Muscle of leg (tissue), 16 donors: ENCODE measurements at places on chromosomes 5 and 9. TPM values are rescaled to one million over a fixed set of nuclear protein-coding genes. Genes with fewer than 3 reads are reported as not detected.

DNA sequence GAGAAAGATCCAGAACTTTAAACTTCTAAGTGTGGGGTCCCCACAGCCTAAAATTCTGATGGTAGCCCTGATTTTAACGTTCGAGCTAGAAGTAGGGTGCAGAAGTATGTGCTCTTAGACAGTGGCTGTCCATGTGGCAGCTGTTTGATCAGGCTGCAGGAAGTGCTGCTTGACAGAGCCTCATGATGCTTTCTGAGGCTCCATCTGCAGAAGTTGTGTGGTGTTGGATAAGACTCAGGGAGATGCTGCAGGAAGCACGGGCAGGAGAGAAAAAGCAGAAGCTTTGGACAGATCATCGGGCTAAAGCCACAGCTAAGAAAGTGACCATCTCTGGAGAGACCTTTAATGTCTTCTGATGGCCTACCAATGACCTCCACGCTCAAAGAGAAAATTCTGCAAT, 8.1 kb downstream of the MTMR12 start:
- peak; percentile 50 for DNase-seq
- H3K27me3 ChIP-seq: no peaks in the 10 kb centered on the region
- H3K27ac ChIP-seq: no peak overlapping the region
- H3K4me3 ChIP-seq: no peak overlapping the region
- peaks cover 5% of the 10 kb centered on the region for H3K36me3 ChIP-seq
- H3K4me1 ChIP-seq: peaks cover 6% of the 10 kb centered on the region

DNA sequence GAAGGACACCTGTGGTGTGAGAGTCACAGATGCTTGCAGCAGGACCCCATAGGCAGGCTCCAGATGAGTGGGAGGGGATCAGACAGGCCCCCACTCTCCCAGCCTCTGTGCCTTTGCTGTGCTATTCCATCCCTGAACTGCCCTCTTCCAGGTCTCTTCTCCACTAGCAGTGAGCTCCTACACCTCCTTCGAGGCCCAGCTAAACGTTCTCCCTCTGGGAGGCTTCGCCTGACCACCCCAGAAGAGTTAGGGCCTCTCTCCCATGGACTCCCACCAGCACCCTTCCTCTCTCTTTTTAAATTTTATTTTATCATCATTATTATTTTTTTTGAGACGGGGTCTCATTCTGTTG, 35.9 kb upstream of the STRBP start:
- H3K27me3 ChIP-seq: peaks cover 2% of the 10 kb centered on the region
- no peak for DNase-seq
- no peak overlapping the region for H3K4me3 ChIP-seq
- no peak overlapping the region for H3K27ac ChIP-seq
- no peaks in the 10 kb centered on the region for H3K36me3 ChIP-seq

GRCh38 chr5:100643473-100643872, 108.3 kb downstream of the FAM174A start:
- DNase-seq: no peak
- H3K4me1 ChIP-seq: peaks cover 2% of the 10 kb centered on the region
- H3K36me3 ChIP-seq: no peaks in the 10 kb centered on the region
- no peak overlapping the region for H3K4me3 ChIP-seq
- H3K27me3 ChIP-seq: no peaks in the 10 kb centered on the region

CDX1 gene
- 0.27 TPM for total RNA-seq

SPINK6 gene
- total RNA-seq: not detected

- no peak overlapping the region for H3K27ac ChIP-seq
- no peak overlapping the region for H3K4me3 ChIP-seq
- H3K36me3 ChIP-seq: no peaks in the 10 kb centered on the region
- no peaks in the 10 kb centered on the region for H3K27me3 ChIP-seq
- no peaks in the 10 kb centered on the region for H3K4me1 ChIP-seq
These were observed 251.6 kb upstream of the PTGER4 start for GRCh38 chr5:40428126-40428525.

DNA sequence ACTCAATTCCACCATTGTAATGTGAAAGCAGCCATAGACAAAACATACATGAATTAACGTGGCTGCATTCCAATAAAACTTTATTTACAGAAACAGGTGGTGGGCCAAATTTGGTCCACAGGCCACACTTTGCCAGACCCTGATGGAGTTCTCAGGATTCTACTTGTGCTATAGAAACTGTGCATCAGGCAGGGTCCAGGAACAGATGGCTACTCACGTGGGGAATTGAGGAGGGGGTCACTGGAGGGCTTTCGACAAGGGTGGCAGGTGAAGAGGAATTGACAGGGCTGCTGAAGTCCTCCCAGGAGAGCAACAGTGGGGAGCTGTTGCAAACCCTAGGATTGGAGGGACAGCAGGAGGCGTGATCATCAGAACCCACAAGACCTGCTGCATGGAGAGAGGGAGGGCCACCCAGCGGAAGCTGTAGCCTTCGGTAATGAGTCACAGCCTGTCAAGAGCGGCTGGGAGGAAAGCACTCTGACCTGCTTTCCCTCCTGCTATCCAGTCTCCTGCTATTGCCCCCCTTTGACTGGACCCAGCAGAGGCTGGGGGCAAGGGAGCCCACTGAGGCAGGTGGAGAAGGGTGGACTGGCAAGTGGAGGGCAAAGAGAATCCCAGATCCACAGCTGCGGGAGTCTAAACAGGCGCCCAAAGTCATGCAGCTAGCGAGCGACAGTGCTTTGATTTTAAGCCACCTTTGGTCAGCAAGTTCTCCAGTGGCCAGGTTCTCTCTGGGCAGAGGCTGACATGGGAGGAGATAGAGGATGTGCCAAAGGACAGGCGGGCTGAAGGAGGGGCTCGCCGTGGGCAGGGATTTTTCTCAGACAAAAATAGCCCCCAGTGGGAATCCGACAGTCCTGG, 138.3 kb upstream of the SMIM23 start:
- no peak overlapping the region for H3K4me3 ChIP-seq
- peaks cover 10% of the 10 kb centered on the region for H3K27me3 ChIP-seq
- H3K36me3 ChIP-seq: no peaks in the 10 kb centered on the region
- DNase-seq: no peak
- H3K27ac ChIP-seq: no peak overlapping the region
- peaks cover 37% of the 10 kb centered on the region for H3K4me1 ChIP-seq

- peaks cover 8% of the 10 kb centered on the region for H3K4me1 ChIP-seq
- H3K27ac ChIP-seq: no peak overlapping the region
- no peak overlapping the region for H3K4me3 ChIP-seq
- DNase-seq: no peak
- H3K27me3 ChIP-seq: no peaks in the 10 kb centered on the region
- no peaks in the 10 kb centered on the region for H3K36me3 ChIP-seq
These were observed 13.1 kb upstream of the CARD19 start for GRCh38 chr9:93082841-93083411.

GRCh38 chr9:136848393-136849037, 694 bp upstream of the PHPT1 start:
- H3K4me3 ChIP-seq: peak overlapping the region; percentile 74
- DNase-seq: no peak
- H3K4me1 ChIP-seq: peaks cover 60% of the 10 kb centered on the region
- H3K27ac ChIP-seq: peak overlapping the region; percentile 98

- H3K4me3 ChIP-seq: no peak overlapping the region
- H3K27ac ChIP-seq: no peak overlapping the region
- H3K27me3 ChIP-seq: no peaks in the 10 kb centered on the region
- no peak for DNase-seq
- H3K36me3 ChIP-seq: peaks cover 3% of the 10 kb centered on the region
These were observed 17.7 kb downstream of the S1PR3 start for GRCh38 chr9:89008744-89009545.

DNA sequence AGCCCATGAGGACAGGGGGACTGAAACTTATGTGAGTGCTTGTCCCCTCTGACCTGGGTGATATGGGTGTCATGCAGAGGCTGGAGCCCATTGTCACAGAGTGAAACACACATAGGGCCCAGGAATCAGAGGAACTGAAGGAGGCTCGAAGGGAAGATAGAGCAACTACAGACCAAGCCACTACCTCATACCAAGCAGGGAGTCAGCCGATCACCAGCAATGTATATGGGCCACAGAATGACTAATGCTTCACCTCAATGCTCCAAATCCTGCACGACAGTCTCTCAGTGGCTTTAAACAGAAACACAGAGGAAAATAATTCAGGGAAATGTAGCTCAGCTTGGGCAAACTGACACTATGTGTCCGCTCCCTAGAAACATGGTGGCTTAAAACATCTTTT, 8.9 kb upstream of the FBXW11 start:
- no peak overlapping the region for H3K27ac ChIP-seq
- DNase-seq: no peak
- H3K4me3 ChIP-seq: no peak overlapping the region
- no peaks in the 10 kb centered on the region for H3K27me3 ChIP-seq

DNA sequence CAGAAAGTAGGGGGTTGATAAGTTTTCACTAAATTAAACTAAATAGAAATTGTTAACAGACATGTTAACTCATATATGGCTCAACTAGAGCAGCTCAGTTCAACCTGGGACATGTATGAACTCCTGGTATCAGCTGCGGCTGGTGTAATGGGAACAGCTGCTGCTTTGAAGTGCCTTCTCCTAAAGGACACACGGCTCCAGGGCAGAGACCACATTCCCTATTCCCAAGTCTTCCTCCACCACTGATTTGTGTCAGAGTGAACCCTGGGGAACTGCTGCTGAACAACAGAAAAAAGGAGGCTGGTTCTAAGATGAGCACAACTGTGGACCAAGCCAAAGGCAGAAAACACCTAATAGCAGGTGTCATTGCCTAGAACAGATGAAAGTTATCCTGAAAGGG, 71.1 kb downstream of the MAPKAP1 start:
- no peak overlapping the region for H3K27ac ChIP-seq
- H3K4me3 ChIP-seq: no peak overlapping the region
- no peaks in the 10 kb centered on the region for H3K27me3 ChIP-seq
- DNase-seq: peak; percentile 19

DNA sequence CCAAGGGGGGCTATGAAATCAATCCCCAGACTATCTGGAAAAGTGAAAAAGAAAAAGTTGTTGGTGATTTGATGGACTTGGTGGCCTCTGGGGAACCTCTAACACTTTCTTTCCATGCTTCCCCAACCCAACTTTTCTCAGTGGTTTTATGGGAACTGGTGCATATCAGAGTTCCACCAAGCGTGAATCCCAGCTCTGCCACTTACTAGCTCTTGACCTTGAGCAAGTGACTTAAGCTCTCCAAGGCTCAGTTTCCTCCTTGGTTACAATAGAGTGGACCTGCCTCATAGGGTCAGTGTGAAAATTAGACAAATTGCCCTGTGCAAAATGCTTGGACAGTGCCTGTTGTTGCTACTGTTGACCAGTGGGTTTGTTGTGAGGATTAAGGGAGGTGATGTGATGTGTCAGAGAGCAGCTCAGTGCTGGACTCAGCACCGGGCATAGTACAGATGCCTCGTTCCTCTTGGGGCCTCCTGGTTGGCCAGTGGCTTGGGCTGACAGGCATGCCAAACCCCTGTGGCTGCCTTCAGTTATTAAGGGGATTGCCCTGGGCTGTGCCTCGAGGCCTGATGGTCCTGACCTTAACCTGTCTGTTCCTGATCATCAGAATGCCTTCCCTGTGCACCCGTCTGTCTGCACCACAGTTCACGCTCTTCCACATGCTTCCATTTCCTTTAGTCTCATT, 49.3 kb downstream of the COL15A1 start:
- DNase-seq: no peak
- H3K27me3 ChIP-seq: no peaks in the 10 kb centered on the region
- H3K27ac ChIP-seq: no peak overlapping the region
- H3K36me3 ChIP-seq: peaks cover 50% of the 10 kb centered on the region

NEK6 gene
- 17.7 TPM for total RNA-seq

HSDL2 gene
- 61.4 TPM for total RNA-seq

- peaks cover 7% of the 10 kb centered on the region for H3K4me1 ChIP-seq
- H3K27ac ChIP-seq: no peak overlapping the region
- H3K27me3 ChIP-seq: no peaks in the 10 kb centered on the region
- DNase-seq: no peak
- no peak overlapping the region for H3K4me3 ChIP-seq
These were observed 483.0 kb downstream of the SEMA5A start for GRCh38 chr5:9062873-9063272.

- no peak overlapping the region for H3K4me3 ChIP-seq
- no peak overlapping the region for H3K27ac ChIP-seq
- H3K36me3 ChIP-seq: peaks cover 24% of the 10 kb centered on the region
- H3K27me3 ChIP-seq: no peaks in the 10 kb centered on the region
- DNase-seq: no peak
These were observed 4.4 kb upstream of the MGAT1 start for GRCh38 chr5:180807046-180807445.

MLANA gene
- total RNA-seq: not detected

- H3K27ac ChIP-seq: no peak overlapping the region
- no peak overlapping the region for H3K4me3 ChIP-seq
- no peak for DNase-seq
- peaks cover 37% of the 10 kb centered on the region for H3K36me3 ChIP-seq
- H3K4me1 ChIP-seq: no peaks in the 10 kb centered on the region
These were observed 10.4 kb downstream of the PKN3 start for GRCh38 chr9:128712451-128713410.

WDR38 gene
- total RNA-seq: 0.04 TPM

- DNase-seq: peak; percentile 86
- no peaks in the 10 kb centered on the region for H3K27me3 ChIP-seq
- peaks cover 54% of the 10 kb centered on the region for H3K36me3 ChIP-seq
- peaks cover 64% of the 10 kb centered on the region for H3K4me1 ChIP-seq
- H3K4me3 ChIP-seq: no peak overlapping the region
- peak overlapping the region; percentile 100 for H3K27ac ChIP-seq
These were observed 27.4 kb downstream of the PTPA start for GRCh38 chr9:129138476-129139232.

- no peak overlapping the region for H3K27ac ChIP-seq
- no peaks in the 10 kb centered on the region for H3K4me1 ChIP-seq
- no peak for DNase-seq
- no peak overlapping the region for H3K4me3 ChIP-seq
These were observed 23.7 kb upstream of the PDE8B start for GRCh38 chr5:77186652-77187370.

GRCh38 chr5:37833990-37834389, 5.9 kb downstream of the GDNF start:
- H3K27ac ChIP-seq: no peak overlapping the region
- DNase-seq: no peak
- H3K27me3 ChIP-seq: peaks cover 59% of the 10 kb centered on the region
- peaks cover 41% of the 10 kb centered on the region for H3K4me1 ChIP-seq
- H3K36me3 ChIP-seq: no peaks in the 10 kb centered on the region
